ENCODE measurements at places on chromosomes 16 and 17. TPM values are rescaled to one million over a fixed set of nuclear protein-coding genes. Genes with fewer than 3 reads are reported as not detected.

DNA sequence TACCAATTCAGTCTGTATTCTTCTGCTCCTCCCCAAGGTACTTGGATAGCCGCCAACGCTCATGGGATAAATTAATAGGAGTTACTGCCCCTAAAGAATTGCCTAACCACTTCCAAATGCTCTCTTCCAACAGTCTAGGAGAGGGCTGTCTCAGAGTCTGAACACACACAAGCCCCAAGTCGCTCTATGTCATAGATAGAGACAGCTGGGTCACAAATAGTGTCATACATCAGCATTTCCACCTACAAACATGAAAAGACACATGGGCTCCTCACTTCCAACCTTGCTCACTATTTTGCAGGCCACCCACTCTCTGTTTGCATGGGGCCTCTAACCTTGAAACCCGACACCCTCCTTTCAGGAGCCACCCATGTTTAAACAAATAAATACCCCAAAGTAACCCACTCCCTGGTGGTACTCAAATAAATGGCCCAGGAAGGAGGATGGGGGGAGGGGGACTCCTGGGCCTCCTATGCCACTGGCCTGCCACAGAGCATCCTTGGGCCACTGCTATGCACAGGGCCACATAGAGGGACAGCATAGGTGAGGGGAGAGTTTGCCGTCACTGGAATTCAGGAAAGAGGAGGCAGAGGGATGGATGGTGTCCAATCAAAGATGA lies 265.9 kb downstream of the SOX9 start:
- no peak for DNase-seq

GRCh38 chr17:54063639-54064038 lies 240.9 kb downstream of the KIF2B start:
- DNase-seq, result no peak

- DNase-seq, result no peak
These were observed 6.1 kb upstream of the HNF1B start for GRCh38 chr17:37750768-37751475.

GRCh38 chr17:29585080-29585751 lies 4.2 kb downstream of the GIT1 start:
- DNase-seq, result no peak

DNA sequence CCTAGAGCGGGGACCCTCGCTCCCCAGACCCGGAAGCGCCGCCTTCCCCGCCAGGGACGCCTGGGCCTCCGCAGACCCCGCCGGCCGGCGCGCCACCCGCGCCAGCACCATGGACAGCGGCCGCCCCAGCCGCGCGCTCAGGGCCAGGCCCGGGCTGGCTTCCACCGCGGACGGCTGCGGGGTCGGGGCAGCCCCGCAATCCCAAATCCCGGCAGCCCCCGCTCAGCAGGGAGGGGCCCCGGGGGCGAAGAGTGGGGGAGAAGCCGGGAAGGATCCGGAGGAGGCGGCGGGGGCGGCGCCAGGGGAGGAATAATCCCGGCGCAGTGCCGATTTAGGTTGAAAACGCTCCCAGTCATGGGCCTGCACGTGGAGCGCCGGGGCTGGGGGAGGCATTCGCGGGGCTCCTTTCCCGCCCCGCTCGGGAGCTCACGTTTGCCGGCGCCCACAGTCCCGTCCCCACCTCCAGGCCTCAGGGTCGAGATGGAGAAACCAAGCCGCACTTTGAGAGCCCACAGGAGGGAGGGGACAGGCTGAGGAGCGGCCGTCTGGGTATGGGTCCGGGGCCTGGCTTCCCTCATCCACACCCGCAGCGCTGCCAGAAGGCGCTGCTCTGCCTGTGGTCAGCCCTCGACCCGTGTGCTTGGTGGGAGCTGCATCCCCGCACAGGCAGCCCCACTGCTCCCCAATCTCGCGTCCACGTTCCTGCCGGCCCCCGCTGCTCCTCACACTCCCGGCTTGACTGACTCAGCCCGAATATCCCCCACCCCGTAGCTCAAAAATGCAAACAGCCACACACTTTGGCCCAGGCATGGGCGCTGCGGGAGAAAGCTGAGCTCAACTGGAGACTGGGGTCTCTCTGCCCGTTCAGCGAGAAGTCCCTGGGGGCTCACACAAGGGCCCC lies 4.7 kb downstream of the FBXL16 start:
- DNase-seq, result no peak

DNA sequence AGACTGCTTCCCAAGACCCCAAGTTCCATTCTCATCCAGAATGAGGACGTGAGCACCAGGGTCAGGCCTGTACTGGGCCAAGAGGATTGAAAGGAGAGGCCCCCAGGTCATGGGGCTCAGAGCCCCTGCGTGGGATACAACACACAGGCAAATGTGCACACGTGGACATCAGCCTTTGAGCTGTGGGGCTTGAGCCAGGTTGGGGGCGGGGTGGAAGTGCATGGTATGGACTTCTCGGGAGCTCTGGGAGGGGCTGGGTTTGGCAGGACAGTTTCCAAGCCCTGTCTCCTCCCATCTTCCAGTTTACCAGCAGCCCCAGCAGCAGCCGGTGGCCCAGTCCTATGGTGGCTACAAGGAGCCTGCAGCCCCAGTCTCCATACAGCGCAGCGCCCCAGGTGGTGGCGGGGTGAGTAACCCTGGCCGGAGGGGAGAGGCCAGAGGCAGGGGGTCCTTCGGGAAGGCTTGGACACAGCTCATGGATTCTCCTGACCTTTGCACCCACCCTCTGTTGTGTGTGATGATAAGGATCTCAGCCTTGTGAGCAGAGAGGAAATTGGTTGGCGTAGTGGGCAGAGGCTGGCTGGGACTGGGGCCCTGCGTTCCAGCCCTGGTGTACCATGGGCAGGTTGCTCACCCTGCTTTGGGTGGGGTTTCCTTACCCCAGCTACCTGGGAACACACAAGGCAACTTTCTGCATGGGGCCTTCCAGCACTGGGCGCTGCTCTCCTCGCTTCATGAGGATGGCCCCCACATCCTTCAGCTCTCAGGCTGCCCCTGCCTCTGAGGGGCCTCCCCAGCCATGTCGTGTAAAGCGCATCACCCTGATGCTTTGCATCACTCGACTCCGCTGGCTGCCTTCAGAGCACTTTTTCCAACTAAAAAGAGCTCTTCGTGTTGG lies 10.4 kb upstream of the LASP1NB start:
- peak; percentile 73 for DNase-seq

GRCh38 chr17:2108170-2108569 lies 53.3 kb downstream of the HIC1 start:
- no peak for DNase-seq

GRCh38 chr16:49854796-49855203 lies 1.1 kb downstream of the ZNF423 start:
- peak; percentile 42 for DNase-seq

DNA sequence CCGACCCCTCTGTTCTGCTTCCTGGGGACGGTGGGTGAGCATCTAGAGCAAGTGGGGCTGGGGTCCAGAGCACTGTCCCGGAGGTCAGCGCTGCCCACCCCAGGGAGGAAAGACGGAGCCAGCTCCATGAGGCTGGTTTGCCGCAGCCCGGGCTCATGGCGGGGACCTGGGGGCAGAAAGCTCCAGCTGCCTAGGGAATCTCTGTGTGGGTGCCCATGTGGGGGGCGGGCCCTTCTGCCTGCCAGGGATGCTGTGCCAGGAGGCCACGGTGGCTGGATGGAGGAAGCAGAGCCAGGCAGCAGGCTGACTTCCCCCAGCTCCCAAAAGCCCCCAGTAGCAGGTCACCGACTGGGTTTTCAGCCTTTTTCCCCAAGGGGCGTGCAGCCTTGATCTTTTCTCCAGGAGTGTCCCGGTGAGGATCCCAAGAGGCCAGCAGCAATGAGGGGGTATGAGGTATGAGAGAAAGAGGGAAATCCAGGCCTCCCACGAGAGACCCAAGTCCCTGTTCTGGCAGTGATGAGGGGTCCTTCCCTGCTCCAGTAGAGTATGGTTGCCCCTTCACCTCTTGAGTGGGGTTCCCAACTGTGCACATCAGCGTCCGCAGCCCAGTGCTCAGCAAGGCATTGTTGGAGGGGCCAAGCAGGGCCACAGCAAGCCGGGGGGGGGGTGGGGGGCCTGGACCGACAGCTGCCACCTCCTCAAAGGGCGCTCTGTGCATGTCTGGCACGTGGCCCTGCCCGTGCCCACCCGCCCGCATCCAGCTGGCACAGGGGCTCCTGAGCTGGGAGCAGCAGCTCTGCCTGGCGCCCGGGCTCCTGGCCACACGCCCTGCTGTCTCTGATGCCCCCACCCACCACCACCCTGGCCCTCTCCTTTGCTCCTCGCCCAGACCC lies 15.6 kb upstream of the BCAR1 start:
- DNase-seq, result no peak

- DNase-seq, result no peak
These were observed 21.7 kb upstream of the PAFAH1B1 start for GRCh38 chr17:2571523-2572303.

- DNase-seq, result no peak
These were observed 242.1 kb upstream of the TNRC6C start for GRCh38 chr17:77716289-77716926.

DNA sequence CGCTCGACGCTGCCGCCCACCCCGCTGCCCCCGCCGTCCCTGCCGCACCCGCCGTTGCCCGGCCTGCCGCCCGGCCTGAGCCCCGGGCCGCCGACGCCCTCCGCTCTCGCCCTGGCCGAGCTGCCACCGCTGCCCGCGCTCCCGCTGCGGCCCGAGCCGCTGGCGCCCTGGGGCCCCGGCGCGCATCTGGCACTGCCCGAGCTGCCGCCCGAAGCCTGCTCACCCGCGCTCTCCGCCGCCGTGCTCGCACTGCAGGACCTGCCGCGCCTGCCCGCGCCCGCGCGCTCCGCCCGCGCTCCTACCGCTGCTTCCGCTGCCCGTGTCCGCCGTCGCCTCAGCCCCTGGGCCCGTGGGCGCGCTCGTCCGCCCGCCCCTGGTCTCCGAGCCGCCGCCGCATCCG lies 8.4 kb upstream of the CLDN9 start:
- no peak for DNase-seq

GRCh38 chr17:59733697-59734096 lies 26.2 kb downstream of the VMP1 start:
- DNase-seq, result no peak

GRCh38 chr17:43134774-43135453 lies 9.8 kb upstream of the BRCA1 start:
- DNase-seq, result no peak

DNA sequence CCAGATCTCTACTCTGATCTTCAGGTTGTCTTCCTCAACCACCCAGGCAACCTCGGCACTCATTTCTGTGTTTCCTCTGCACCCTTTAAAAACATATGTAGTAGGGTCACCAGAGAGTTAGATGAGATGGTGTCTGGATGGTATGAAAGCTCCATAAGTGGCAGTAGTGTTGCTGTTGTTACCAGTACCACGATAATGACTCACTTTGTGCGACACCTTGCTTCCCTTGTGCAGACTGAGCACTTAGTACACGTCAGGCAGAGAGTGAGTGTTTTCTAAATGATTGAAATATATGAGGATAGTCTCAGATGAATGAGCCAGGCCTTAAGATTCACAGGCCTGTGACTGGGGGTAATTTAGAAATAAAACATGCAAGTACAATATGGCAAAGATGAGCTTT lies 188.7 kb downstream of the MAF start:
- no peak for DNase-seq

DNA sequence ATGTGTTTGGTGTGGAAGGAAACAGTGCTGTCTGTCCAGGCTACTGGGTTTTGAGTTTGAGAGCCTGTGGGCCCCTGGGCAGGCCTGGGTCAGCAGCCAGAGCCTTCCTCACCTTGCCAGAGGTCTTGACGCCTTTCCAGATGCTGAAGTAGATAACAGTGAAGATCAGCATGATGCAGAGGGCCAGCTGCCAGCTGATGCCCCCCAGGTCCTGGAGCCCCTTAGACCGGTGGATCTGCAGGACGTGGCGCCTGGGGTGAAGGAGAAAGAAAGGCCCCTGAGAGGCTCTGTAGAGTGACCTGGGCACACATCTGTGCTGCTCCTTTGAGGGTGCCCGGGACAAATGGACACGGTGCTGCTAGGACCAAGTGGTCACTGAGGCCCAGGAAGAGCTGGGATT lies 18.4 kb downstream of the SLC6A4 start:
- DNase-seq, result no peak

- no peak for DNase-seq
These were observed 12.7 kb upstream of the KANSL1 start for GRCh38 chr17:46205975-46206374.

GRCh38 chr17:5437721-5438317 lies 1.1 kb downstream of the C1QBP start:
- no peak for DNase-seq

The FNDC8 gene
- not detected for total RNA-seq

The WNK4 gene
- total RNA-seq, result 54.6 TPM

The TRAF7 gene
- total RNA-seq, result 131 TPM

The MYLK3 gene
- not detected for total RNA-seq

The TBX21 gene
- total RNA-seq, result 0.49 TPM

The CMTM1 gene
- total RNA-seq, result 9.4 TPM

The CDH11 gene
- total RNA-seq, result 10.2 TPM

The METTL2A gene
- 20.4 TPM for total RNA-seq

The GAS2L2 gene
- not detected for total RNA-seq

The GRIN2A gene
- total RNA-seq, result 0.40 TPM

The GRIN2C gene
- total RNA-seq, result 0.30 TPM

The PDE6G gene
- not detected for total RNA-seq

The MT1F gene
- 40.0 TPM for total RNA-seq

The CX3CL1 gene
- total RNA-seq, result 4.6 TPM

Measured in colonic mucosa (tissue), 4 donors.